Renal cortical epithelial cell (primary cell): ENCODE measurements at places on chromosomes 4 and X. TPM values are rescaled to one million over a fixed set of nuclear protein-coding genes. Genes with fewer than 3 reads are reported as not detected.

GRCh38 chr4:94889946-94890345 lies 132.2 kb downstream of the BMPR1B start:
- DNase-seq: peak; percentile 75

GRCh38 chrX:74232859-74233258 lies 71.1 kb upstream of the ZCCHC13 start:
- DNase-seq: peak; percentile 13

DNA sequence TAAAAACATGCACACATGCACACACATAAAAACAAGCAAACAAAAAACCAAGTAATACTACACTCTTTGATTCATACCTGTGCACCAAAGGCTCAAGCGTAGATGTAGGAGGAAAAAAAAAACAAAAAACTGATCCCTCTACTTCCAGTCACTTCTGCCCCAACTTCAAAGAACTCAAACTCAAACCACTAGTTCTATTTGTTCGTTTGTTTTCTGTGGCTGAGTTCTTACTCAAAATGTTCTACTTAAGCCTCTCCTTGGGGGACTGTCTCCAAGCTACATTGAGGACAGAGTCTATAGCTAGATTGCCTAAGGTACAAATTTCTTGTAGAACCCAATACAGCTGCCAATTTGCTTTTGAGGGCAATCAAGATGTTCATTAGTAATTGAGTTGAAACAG lies 171.0 kb upstream of the ATOH1 start:
- no peak for DNase-seq

DNA sequence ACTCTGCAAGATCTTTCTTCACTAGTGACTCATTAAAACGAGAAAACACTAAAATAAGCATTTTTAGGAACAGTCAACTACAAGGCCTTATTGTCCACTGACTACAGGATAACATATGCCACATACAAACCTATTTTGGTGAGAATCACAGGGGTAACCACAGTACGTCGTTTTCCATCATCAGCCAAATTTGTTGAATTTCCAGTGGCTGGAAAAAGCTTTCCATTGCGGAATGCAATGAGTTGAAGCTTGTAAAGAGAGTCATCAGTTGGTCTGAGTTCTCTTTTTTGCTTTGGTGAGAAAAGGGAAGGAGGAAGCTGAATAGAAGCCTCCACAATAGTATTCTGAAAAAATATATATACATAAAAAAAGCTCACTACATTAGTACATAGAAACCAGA lies 102.4 kb downstream of the ADGRA3 start:
- no peak for DNase-seq

GRCh38 chrX:47515941-47516665 lies 33.1 kb upstream of the ZNF41 start:
- DNase-seq: peak; percentile 55

Gene ZNF518B
- 22.2 and 29.6 TPM in 2 replicates for total RNA-seq

Gene ARHGAP36
- total RNA-seq: 0.15 TPM in 1 of 2 replicates, not detected in the other

Gene JAKMIP1
- total RNA-seq: 0.05 TPM in 1 of 2 replicates, not detected in the other

Gene HPF1
- total RNA-seq: 18.9 and 32.8 TPM in 2 replicates
